Activated CD4-positive, CD25-positive, alpha-beta regulatory T cell (primary cell): ENCODE measurements at places on chromosomes 13 and 19.

GRCh38 chr19:47210180-47210490 is 20.9 kb downstream of the BBC3 start:
- DNase-seq = no peak

DNA sequence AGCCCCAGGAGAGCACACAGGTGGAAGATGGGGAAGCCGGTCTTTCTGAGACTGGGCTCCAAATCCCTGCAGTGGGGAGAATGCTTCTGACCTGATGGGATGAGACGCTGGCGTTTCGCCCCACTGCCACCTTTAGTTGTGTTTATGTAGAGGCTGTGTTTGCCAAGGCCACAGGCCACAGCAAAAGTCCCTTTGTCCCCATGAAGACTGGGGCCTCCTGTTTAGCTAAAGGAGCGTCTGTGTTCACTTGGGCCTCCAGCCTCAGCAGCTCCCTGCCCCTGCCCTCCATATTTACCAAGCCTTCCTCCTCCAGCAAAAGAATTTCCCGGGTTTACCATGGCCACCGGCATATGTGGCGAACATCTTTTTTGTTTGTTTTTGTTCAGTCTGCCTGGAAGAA is 10.4 kb upstream of the KLK14 start:
- no peak for DNase-seq

GRCh38 chr19:15315101-15315500 is 17.2 kb downstream of the BRD4 start:
- no peak for DNase-seq

DNA sequence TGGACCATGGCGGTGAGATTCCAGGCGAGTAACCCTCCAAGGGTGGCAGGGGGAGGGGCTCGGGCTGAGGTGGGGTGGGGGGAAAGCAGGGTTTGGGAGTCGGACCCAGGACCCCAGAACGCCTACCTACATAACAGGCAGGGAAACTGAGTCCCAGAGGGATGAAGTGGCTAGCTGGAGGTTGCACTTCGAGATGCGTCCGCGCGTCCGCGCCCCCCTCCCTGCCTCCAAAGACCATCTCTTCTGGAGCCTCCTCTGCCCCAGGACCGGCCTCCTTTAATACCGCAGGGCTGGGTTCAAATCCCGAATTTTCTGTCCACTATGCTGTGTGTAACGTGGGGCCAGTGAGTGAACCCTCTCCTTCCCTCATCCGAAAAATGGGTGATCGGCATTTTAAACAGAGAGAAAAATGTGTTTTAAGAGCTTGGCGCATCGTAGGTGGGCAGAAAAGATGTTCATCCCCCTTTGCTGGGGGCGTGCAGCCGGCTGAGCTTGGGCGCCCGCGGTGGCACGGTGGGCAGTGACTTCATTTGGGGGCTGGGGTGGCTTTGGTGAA is 13.8 kb downstream of the TJP3 start:
- DNase-seq = no peak

GRCh38 chr19:51884713-51885112 is 3.0 kb downstream of the ZNF577 start:
- DNase-seq = no peak

GRCh38 chr13:87942205-87942604 is 271.0 kb downstream of the SLITRK5 start:
- DNase-seq = no peak
